Activated naive CD4-positive, alpha-beta T cell treated with anti-CD3 and anti-CD28 coated beads for 36 hours (primary cell): ENCODE measurements at places on chromosomes 13 and 19. TPM values are rescaled to one million over a fixed set of nuclear protein-coding genes. Genes with fewer than 3 reads are reported as not detected.

The BLVRB gene
- 29.4 TPM for total RNA-seq

The AMER2 gene
- not detected for total RNA-seq

The RB1 gene
- total RNA-seq, result 25.6 TPM

DNA sequence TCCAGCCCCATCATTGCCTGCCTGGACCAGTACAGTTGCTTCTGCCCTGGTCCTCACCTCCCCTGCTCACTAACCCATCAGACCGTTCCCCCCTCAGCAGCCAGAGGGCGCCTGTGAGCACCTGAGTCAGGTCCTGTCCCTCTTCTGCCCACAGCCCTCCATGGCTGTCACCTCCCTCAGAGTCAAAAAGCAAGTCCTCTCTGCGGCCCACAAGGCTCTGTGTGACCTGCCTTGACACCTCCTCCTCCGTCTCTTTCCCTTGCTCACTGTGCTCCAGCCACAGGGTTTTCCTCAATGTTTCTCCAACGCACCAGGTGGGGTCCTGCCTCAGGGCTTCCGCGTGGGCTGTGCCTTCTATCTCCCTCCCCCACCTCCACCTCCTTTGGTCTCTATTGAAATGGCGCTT, 29.4 kb upstream of the PTPRS start:
- peak; percentile 78 for DNase-seq

- no peak for DNase-seq
Observed at GRCh38 chr13:20351281-20352022, 119.3 kb upstream of the GJB6 start.

DNA sequence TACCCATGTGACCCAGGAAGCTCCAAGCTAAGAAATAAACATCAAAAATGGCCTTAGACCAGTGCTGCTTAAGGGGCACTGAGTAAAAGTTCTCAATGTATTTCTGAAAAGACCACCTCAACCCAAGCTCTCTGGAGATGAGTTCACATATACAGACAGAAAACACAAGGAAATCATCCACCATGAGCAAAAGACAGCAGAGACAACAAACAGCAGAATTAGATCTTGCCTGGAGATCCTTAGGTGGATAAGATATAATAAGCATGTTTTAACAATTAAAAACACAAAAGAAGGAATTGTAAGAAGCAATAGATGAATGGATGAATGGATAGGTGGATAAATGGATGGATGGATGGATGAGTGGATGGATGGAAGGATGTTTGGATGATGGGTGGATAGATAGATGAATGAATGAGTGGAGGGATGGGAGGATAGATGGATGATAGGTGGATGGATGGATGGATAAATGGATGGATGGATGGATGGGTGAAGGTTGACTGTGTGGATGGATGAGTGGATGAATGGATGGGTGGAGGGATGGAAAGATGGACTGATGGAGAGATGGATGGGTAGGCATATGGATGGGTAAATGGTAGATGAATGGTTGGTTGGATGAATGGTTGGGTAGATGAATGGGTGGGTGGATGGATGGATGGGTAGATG, 9.6 kb upstream of the NMRK2 start:
- no peak for DNase-seq

DNA sequence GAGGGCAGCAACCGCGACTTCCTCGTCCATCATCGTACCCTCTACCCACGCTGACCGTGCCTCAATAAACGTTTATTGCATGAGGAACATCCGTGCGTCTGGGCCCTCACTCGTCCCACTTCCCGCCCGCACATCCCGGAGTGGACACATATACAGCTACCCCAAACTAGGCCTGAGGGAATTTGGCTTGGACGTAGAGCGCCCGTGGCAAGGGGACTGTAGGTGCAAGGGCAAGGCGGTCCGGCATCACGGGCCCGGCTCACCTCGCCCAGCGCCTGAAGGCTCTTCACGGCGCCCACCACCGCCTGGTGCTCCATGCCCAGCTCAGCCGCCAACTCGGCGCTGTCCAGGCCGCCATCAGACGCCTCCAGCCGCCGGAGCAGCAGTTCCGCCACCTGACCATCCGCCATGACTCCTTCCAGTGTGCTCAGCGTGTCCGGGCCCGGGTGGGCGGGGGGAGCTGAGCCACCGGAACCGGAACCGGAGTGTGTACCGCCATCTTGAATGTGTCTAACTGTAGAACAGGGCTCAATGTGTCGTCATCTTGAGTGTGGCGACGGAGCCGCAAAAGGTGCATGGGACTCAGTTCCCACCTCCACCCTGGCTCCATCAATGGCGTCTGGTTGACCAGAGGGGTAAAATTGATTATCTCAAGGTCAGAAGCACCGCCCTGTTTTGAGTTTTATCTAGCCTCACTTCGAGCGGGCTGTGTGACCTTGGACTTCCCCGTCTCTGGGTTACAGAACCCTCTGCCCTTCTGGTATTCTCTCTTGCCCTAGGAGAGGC, at the start of gene FARSA:
Gene FARSA, minus strand, starts transcription at position 425 of the 786 bp plus-strand sequence. Its CDS starts 15 bp downstream, at position 410.
- peak; percentile 96 for DNase-seq

GRCh38 chr19:28435551-28436271, 777.2 kb downstream of the UQCRFS1 start:
- no peak for DNase-seq
